CD4-positive, alpha-beta T cell treated with Interleukin-1 beta for 1 hour (primary cell): ENCODE measurements at places on chromosomes 4 and X.

GRCh38 chrX:8245411-8245810 lies 74.3 kb upstream of the VCX2 start:
- DNase-seq: no peak

- no peak for DNase-seq
Measured at GRCh38 chr4:70892086-70892769, 9.9 kb upstream of the MOB1B start.

DNA sequence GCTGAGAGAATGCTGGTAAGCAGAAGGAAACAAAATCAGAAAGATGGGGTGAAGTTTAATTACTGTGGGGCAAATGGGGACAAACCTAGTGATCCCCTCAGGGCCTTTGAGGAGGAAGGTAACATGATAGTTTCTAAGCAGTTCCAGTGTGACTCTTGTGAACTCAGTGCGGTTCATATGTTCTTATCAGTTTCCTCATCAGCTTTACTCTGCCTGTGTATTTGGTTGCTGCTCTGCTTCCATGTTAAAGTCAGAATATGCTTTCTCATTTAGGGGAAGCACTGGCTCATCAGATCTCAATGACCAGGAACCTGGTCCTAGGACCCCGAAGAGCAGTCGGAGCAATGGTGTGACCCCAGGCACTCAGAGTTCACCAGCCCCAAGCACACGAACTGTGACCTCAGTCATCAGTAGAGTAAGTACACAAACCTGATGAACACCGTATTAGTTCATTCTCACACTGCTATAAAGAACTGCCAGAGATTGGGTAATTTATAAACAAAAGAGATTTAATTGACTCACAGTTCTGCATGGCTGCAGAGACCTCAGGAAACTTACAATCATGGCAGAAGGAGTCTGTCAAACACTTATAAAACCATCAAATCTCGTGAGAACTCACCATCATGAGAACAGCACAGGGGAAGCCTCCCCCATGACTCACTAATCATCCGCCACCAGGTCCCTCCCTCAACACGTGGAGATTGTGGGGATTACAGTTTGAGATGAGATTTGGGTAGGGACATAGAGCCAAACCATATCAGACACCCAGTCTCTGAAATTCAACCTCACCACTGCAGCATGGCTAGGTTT lies 83.0 kb downstream of the SYTL5 start:
- DNase-seq: no peak

- DNase-seq: no peak
Measured at GRCh38 chr4:111945014-111945413, 200.2 kb upstream of the FAM241A start.

- DNase-seq: no peak
Measured at GRCh38 chrX:49282647-49283011, 13.0 kb downstream of the PPP1R3F start.

- no peak for DNase-seq
Measured at GRCh38 chr4:95552942-95553550, 4.3 kb upstream of the UNC5C start.

DNA sequence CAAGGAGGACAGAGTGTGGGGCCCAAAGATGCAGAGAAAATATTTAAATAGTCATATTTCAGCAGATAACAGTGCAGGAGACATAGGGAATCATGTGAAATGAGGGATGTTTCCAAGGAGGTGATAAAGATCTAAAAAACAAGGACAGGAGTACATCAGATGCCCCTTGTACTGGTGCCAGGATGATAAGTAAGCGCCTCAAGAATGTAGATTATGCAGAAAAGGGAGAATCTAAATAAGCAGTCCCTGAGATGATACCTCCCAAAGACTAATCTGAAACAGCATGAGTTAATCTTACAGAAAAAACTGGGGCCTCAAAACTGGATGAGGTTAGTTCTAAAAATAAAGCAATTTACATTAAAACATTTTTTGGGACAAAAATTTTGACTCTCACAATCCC lies 136.1 kb upstream of the WDFY3 start:
- DNase-seq: no peak

DNA sequence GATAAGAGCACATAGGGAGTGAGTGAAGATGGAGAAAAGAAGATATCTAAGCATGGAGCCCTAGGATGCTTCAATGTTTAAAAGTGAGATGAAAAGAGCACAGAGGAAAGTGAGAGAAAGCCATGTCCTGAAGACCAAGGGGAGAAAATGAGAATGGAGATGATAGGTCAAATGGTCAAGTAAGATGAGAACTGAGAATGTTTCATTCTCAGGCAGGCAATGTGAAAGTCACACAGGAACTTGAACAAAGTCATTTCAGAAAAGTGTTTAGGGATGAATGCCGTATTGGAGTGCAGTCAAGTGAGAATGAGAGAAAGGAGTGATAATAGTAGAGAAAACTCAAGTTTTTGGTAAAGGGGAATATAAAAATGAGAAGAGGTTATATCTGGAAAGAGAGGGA lies 148.7 kb upstream of the PTCHD1 start:
- no peak for DNase-seq

DNA sequence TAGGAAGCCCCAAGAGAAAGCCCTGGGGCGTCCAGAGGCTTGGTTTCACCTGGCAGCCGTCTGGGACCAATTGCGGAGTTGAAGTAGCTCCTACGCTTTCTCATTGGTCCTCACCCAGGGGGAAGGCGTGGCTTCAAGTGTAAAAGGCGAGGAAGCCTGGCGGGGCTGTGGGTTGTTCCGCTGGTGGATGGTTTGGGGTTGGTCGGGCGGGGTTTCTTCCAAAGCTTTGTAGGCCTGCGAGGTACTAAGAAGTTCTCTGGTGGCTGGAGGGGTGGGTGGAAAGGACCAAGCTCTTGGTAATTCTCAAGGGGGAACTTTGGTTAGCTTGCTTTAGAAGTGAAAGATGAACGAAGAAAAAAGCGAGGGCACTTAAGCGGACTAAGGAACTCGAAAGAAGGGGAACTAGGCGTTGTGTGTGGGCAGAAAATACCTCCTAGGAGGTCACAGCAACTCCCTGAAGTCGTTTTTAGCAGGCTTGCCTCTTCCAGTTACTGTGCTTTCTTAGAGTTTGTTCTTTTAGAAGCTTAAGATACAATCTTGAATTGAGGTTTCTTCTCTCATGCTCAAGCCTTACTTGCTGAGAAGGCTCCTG lies 36.6 kb downstream of the CCNG2 start:
- peak; percentile 86 for DNase-seq

DNA sequence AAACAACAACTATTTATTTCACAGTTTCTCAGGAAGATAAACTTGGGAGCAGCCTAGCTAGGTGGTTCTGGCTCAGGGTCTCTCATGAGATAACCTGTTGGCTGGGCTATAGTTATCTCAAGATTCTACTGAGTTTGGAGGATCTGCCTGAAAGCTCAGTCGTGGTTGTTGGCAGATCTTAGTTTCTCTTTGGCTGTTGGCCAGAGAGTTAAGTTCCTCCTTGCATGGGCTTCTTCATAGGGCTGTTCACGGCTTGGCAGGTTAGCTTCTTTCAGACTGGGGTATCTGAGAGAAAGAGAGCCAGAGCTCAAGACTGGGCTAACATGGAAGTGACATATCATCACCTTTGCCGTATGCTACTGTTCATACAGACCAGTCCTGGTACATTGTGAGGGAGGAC lies 28.7 kb downstream of the SEC24B start:
- DNase-seq: no peak

GRCh38 chr4:33013282-33013681 lies 2293.1 kb downstream of the PCDH7 start:
- DNase-seq: no peak

DNA sequence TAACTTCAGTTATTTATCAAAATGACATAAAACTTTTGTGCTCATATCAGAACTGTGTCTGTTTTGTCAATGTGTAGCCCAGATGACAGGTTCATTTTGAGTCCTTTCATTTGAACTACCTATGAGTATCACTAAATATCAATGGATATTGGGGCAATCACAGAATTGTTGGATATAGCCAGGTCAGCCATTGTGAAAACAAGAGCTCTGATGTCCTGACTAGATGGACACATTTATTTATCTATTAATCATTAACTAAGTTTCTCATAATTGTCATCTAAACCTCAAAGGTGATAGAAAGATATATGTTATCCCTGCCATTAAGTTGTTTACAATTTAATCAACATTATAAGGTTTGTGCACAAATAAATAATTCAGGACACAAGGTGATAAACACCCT lies 638.3 kb upstream of the GRIA3 start:
- no peak for DNase-seq

DNA sequence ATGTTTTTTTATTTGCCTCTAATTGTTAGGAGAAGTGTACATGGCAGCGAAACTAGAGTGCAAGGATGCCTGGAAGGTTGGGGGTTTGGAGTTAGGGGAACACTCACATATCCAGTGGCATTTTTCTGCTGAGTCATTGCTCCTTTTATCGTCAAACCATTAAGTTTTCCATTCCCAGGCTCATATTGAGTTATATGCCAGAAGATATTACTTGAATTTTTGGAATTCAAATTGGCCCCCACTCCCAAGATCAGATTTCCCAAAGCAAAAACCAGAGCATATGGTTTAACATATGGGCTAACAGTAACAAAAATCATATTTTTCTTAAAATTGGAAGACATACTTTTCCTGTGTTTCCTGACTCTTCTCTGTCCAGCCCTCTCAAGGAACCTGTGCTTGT lies 152.7 kb downstream of the FSTL5 start:
- no peak for DNase-seq

GRCh38 chr4:67480810-67481209 lies 64.5 kb downstream of the CENPC start:
- no peak for DNase-seq

DNA sequence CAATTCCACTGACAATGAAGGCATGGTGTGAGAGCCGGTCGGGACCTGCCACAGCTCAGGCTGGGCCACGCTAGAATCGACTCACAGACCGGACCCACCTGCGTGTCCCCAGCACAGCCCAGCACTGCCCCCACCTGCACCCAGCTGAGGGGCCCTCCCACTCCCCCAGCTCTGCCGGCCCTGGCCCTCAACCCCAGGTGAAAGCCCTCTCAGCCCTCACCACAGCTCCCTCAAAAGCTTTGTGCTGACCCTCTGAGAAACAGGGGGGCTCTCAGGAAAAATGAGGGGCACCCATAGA lies 25.1 kb downstream of the GAK start:
- no peak for DNase-seq
